AG09319 (cell line): ENCODE measurements at places on chromosomes 2 and 18.

- no peak for DNase-seq
Measured at GRCh38 chr2:127560201-127560930, 24.9 kb downstream of the MYO7B start.

GRCh38 chr2:196369967-196370366, 198.6 kb upstream of the STK17B start:
- DNase-seq: no peak

- no peak for DNase-seq
Measured at GRCh38 chr2:20177556-20178248, 47.2 kb downstream of the SDC1 start.

GRCh38 chr2:58862244-58862643, 621.1 kb upstream of the FANCL start:
- no peak for DNase-seq

- no peak for DNase-seq
Measured at GRCh38 chr2:208074610-208075356, 49.5 kb upstream of the PLEKHM3 start.

- no peak for DNase-seq
Measured at GRCh38 chr2:47009253-47009767, 93.7 kb upstream of the MCFD2 start.

- no peak for DNase-seq
Measured at GRCh38 chr2:51959696-51960095, 927.8 kb upstream of the NRXN1 start.
